ENCODE measurements at places on chromosomes 7 and 10.

- no peak for DNase-seq
Observed at GRCh38 chr10:87646935-87647334, 12.7 kb upstream of the PAPSS2 start.

GRCh38 chr10:79147306-79147705 lies 78.5 kb downstream of the ZMIZ1 start:
- no peak for DNase-seq

DNA sequence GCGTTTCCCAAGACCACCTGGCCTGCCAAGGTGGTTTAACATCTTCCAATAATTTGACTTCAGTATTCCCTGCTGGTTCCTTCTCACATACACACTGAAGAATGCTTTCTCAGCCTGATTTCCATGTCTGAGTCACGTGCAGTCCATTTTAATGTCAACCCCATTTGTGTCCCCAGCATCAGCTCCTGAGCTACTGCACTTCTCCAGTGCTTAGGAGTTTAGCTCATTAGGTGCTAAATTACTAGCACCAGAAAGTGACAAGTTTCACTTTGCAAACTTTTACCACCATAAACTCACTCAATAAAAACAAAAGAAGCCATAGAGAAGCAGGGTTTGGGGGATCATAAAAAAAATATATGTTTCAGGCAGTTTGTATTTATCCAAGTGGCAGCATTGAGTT lies 279.3 kb upstream of the SORCS1 start:
- no peak for DNase-seq

DNA sequence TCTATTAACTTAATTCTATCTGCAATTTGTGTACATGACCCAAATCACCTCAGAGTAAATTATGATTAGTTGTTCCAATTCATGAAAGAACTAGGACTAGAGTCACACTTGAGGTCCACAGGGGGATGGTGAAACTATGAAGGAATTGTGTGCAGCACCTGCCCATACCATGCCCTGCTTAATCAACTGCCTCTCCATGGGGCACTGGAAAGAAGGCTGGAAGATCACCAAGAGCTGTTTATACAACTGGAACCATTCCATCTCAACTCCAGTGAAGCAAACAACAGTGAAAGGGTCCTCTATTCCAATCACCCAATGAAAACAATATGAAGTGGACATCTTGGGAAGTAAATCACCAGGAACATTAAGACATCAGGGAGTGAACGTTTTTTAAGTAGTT lies 98.7 kb upstream of the SEMA3D start:
- DNase-seq: no peak

GRCh38 chr7:34451183-34451582 lies 206.8 kb upstream of the NPSR1 start:
- DNase-seq: no peak
